DMS 273 treated with DMSO at 0.1 percent for 48 hours (cell line): ENCODE measurements at places on chromosomes 7 and 10.

DNA sequence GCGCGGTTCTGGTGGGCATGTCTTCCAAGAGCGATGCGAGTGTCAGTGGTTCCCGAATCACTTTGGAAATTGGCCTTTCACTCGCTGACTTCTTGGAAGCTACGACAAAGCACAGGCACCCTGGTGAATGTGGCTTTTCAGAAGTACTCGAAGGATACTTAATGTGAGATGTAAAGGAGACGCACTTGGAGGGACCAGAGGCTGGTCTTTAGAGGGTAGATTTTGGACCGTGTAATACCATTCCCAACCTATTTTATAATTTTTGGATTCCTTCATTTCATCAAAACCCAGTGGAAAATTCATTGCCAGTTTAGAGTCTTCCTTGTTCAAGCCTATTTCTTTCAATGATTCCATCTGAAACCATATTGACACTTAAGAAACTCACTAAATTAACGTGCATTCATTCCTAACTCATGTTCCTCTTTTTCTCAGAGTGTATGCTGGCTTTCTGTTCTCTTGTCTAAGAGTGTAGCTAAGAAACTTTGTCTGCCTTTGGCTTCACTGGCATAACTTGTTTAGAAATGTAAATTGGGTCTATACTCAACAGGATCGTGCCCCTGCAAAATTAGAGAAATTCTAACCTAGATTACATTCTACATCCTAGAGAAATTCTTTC, 645 bp upstream of the COPG2 start:
- no peak for DNase-seq

- DNase-seq = no peak
These were observed 29.7 kb downstream of the HTRA1 start for GRCh38 chr10:122490786-122491680.

DNA sequence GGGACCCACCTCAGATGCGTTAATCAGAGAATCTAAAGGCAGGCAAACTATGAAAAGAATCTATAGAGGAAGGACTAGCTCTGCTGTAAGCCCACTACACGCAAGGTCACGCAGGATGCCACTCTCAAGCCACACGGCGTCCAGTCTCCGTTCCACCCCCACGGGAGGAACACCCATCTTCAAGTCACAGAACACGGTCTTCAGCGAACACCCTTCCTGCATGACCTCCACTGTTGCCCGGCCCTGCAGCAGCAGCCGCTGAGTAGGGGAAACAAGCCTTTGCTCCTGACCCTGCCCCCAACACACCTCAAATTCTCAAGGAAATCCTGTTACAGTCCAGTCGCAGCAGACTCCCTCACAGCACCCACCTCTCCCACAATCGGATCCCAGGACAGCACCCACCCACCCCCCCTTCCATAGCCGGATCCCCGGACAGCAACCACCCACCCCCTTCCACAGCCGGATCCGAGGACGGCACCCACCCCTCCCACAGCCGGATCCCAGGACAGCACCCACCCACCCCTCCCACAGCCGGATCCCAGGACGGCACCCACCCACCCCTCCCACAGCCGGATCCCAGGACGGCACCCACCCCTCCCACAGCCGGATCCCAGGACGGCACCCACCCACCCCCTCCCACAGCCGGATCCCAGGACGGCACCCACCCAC, 133.7 kb downstream of the DIP2C start:
- no peak for DNase-seq

GRCh38 chr7:133139350-133139749, 57.5 kb upstream of the CHCHD3 start:
- no peak for DNase-seq

GRCh38 chr10:77031531-77032187, 605.9 kb downstream of the KCNMA1 start:
- no peak for DNase-seq

- DNase-seq = no peak
These were observed 103.4 kb downstream of the SRPK2 start for GRCh38 chr7:105285118-105285874.
